ENCODE measurements at places on chromosomes 6 and 20. TPM values are rescaled to one million over a fixed set of nuclear protein-coding genes. Genes with fewer than 3 reads are reported as not detected.

Gene ASF1A
- 16.1 TPM for total RNA-seq

Gene TAAR9
- total RNA-seq: not detected

Gene SNAP25
- 11.9 TPM for total RNA-seq

Gene BANF2
- total RNA-seq: not detected

Gene LHFPL5
- not detected for total RNA-seq

Gene PARD6B
- total RNA-seq: 16.6 TPM

Gene E2F1
- 67.8 TPM for total RNA-seq

Gene PNPLA1
- total RNA-seq: 0.05 TPM

Gene HLA-DQA1
- total RNA-seq: not detected

Gene COL12A1
- total RNA-seq: 147 TPM

Gene SLC22A7
- not detected for total RNA-seq

Measured in M059J (cell line).